ENCODE measurements at places on chromosomes 4 and X.

DNA sequence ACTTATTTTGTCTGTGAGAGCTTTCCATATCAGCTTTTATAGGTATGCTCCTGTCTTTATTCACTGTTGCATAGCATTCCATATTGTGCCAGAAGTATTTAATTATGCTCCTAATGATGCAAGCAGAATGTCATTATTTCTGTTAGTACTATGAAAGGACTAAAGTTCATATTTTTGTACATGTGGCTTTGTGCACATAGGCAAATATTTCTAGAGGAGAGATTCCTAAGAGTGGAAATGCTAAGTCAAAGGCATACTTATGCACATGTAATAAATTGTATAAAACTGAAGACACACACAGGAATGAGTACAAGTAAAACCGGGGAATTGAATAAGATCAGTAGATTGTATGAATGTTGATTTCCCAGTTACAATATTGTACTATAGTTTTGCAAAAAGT is 1.9 kb upstream of the ASB9 start:
- DNase-seq, result no peak

- no peak for DNase-seq
Observed at GRCh38 chr4:184784628-184785257, 41.0 kb downstream of the ACSL1 start.

DNA sequence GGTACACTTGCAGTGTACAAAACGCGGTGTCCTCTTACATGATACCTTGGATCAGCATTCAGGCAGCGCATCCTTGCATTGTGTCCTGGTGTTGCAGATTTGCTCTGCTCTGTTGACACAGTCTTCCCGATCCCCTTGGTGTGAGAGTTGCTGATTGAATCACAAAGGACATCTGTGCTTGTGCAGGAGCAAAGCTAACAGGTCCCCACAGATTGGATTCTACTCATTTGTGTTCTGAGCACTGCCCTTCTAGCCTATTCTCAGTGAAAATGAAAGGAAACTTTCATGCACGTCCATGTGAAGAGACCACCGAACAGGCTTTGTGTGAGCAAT is 171.4 kb downstream of the FRMPD4 start:
- no peak for DNase-seq

DNA sequence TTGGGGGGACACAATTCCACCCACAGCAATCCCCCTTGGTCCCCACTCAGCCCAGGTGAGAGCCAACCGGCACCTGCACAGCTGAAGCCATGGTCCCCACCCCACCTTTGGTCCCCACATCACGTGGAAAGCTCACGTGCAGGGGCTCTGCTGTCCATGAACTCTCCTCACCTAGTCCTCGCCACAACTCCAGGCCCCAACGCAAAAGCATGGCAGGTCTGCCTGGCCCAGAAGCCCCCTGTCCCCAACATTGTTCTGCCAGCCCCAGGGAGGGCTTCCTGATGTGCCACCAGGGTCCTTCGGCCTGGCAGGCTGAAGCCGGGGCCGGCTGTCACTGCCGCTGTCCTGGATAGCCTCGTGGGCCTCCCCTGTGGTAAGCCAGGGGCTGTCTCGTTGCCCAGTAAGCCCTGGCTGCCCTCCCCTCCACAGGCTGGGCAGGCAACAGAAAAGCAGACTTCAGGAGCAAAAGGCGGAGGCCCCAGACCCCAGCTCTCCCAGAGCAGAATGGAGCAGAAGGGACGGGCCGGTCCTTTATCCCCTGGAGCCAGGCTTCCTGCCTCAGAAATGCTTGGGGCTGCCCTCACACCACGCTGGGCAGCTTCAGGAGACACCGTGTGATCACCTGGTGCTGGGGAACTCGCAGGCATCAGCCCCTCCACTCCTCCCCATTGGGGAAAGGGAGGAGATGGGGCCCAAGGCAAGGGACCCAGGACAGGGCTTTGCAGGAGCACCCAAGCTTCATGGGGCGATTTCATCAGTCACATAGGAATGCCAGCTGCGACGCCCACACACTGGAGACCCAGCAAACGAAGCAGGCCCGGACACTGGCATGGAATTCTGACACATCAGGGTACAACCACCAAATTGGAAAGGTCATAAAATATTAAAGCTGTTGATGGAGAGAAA is 103.7 kb downstream of the ADRA2C start:
- no peak for DNase-seq
